PC-3 (cell line): ENCODE measurements at places on chromosomes 7 and 10. TPM values are rescaled to one million over a fixed set of nuclear protein-coding genes. Genes with fewer than 3 reads are reported as not detected.

HMX2 gene
- not detected in 2 replicates for total RNA-seq

OR2A5 gene
- total RNA-seq: not detected in 2 replicates

OR2A1 gene
- 0.40 TPM in 1 of 2 replicates, not detected in the other for total RNA-seq

VSTM2A gene
- not detected in 2 replicates for total RNA-seq

NANOS1 gene
- total RNA-seq: 5.4 and 6.0 TPM in 2 replicates

SFMBT2 gene
- 1.9 and 2.1 TPM in 2 replicates for total RNA-seq

ZNF783 gene
- total RNA-seq: 6.9 and 7.0 TPM in 2 replicates

MYOF gene
- total RNA-seq: 174 and 189 TPM in 2 replicates

TMEM236 gene
- 0.04 TPM in 1 of 2 replicates, not detected in the other for total RNA-seq

ZNF22 gene
- total RNA-seq: 17.6 and 24.8 TPM in 2 replicates

- no peak for DNase-seq
Observed at GRCh38 chr7:1141651-1142050, 18.3 kb downstream of the ZFAND2A start.

- peak; percentile 22 for DNase-seq
Observed at GRCh38 chr7:148633761-148634160, 43.2 kb downstream of the C7orf33 start.

GRCh38 chr7:142375710-142376313, 118.0 kb upstream of the PRSS58 start:
- DNase-seq: peak; percentile 65

- no peak for DNase-seq
Observed at GRCh38 chr10:123884907-123885381, 6.7 kb downstream of the CPXM2 start.

GRCh38 chr10:48390933-48391845, 84.7 kb downstream of the MAPK8 start:
- peak; percentile 73 for DNase-seq

DNA sequence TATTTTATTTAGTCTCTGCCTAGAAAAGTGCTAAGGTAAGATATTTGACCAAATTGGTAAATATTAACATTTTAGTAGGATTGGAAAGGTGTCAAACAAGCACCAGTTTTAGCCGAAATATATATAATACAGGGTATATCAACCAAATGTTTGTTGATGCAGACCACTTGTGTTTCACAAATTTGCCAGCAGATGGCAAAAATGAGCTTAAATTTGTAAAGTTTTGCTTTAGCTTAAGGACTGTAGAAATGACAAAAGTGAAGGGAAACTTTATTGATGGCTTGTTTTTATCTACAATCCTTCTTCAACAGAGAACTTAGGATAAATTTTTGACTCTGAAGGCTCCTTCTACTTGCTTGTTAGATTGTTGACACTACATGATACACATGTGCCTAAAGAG, 4.8 kb upstream of the POLR1F start:
- DNase-seq: peak; percentile 82

GRCh38 chr10:70324339-70324861, 40.6 kb upstream of the NPFFR1 start:
- no peak for DNase-seq

DNA sequence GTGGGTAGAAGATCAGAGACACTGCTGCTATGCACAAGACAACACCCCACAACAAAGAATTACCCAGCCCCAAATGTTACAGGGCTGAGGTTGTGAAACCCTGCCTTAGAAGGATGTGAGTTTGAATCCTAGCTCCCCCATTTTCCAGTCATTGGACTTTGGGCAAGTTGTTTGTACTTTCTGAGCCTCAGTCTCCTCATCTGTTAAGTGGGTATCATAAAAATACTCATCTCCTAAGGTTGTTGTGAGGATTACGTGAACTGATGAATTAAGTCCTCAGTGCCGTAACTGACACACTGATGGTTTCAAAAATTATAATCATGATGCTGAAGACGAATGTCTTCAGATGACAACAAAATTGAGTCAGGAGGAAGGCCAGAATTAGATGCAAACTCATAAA, 30.3 kb downstream of the RHOBTB1 start:
- DNase-seq: no peak

- peak; percentile 76 for DNase-seq
Observed at GRCh38 chr7:73721377-73721817, 1.9 kb upstream of the STX1A start.

GRCh38 chr10:70323138-70323696, 39.4 kb upstream of the NPFFR1 start:
- DNase-seq: no peak

DNA sequence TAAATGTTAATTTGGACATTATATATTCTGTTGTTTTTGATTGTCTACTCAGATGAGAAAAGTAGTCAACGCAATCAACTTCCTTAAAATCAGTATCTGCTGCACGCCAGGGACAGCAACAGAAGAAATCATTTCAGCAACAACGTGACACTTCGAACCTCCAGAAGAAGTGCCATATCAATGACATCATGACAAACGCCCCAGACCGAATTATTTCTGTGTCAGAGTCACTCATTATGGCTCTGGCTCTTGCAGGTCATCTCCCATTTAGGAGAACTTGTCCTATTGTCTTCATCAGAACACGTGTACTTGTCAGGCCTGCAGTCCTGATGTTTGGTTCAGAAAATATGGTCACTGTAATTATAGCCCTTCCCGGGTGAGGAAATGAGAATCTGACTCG, 276.3 kb downstream of the ADARB2 start:
- DNase-seq: no peak

DNA sequence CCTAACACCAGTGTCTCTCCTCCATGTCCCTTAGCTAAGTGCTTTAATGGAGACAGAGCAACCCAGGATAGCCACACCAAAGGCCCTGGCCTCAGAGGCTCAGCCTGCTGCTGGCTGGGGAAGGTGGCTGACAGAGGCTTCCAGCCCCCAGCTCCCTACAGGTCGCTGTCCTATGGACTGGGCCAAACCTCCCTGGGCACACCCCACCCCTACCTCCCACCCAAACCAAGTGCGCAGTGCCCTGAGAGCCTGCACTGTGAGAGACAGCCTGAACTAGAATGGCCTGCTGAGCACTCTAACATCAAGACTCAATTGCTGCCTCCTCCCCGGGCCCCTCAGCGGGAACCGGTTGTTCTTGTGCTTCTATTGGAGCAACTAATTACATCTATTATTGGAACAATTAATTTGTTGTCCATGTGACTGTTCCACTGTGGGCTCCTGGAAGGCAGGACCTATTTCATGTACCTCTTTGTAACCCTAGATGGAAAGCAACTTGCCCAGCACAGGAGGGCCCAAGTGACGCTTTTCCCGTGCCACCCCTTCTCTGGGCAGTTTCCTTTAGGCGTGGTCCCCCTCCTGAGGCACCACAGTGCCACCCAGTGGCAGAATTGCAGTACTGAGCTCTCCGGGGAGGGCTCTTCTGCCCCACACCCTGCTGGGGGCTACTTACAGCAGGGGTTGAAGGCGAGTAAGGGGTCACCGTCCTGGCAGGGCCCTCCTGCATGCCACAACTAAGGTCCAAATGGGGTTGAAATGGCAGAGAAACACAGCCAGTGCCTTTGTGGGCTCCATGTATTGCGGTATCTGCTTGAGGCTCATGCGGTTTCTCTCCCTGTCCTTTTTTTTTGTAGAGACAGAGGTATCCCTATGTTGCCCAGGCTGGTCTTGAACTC, 63.7 kb upstream of the WAPL start:
- DNase-seq: peak; percentile 79

GRCh38 chr7:139976055-139976837, 86.5 kb downstream of the PARP12 start:
- DNase-seq: no peak

- no peak for DNase-seq
Observed at GRCh38 chr10:10798864-10799192, 218.8 kb upstream of the CELF2 start.

GRCh38 chr7:117137868-117138267, 184.6 kb downstream of the ST7 start:
- DNase-seq: peak; percentile 22
